ENCODE measurements at places on chromosomes 16 and 17.
A peak's percentile ranks its signal among the peaks of the same experiment; 100 is the strongest.

- DNase-seq, result peak; percentile 1
These were observed 188.6 kb upstream of the PSMD7 start for GRCh38 chr16:74107795-74108610.

- DNase-seq, result no peak
These were observed 174.3 kb upstream of the TNRC6C start for GRCh38 chr17:77783991-77784820.

GRCh38 chr16:563072-563644 lies 3.0 kb downstream of the PRR35 start:
- DNase-seq, result no peak

- DNase-seq, result no peak
These were observed 34.5 kb downstream of the SIAH1 start for GRCh38 chr16:48350736-48351135.

- no peak for DNase-seq
These were observed 259.8 kb downstream of the GRIN2A start for GRCh38 chr16:9922441-9922840.

DNA sequence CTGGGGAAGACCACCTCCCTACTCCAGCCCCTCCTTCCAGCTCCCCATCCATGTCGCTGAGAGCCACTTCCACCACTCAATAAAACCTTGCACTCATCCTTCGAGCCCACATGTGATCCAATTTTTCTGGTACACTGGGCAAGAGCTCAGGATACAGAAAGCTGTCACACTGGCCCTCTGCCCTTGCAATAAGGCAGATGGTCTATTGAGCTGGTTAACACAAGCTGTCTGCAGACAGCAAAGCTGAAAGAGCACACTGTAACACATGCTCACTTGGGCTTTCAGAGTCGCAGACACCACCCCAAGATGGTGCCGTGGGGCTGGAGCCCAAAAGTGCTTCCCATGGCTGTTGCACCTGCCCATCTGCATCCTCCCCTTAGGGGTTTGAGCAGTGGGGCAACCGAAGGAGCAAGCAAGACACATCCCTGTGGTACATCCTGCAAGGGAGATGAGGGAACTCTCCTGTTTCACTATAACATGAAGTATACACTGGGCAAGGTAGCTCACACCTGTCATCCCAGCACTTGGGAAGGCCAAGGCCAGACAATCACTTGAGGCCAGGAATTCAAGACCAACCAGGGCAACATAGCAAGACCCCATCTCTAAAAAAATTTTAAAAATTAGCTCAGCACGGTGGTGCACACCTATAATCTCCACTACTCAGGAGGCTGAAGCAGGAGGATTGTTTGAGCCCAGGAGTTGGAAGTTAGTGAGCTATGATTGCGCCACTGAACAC lies 52.8 kb upstream of the C17orf78 start:
- DNase-seq, result no peak

DNA sequence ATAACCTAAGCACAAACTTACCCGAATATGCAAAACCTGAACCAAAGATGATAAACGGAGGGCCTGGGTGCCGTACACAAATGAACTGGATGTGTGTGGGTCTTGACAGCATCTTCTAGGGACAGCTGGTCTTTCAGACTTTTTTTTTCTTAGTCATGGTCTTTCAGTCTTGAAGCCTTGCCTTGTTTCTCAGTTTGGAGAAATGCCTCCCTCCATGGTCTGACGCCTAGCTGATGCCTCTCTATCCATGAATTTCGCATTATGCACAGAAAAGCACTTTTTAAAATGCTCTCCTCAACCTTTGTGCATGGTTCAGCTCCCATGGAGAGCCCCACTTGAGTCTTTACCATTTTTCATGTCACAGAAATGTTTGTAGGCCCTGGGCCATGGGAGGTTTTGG lies 52.8 kb upstream of the LYRM9 start:
- no peak for DNase-seq

- no peak for DNase-seq
These were observed 513.0 kb downstream of the TOX3 start for GRCh38 chr16:52033992-52034391.

GRCh38 chr16:72989579-72990551 lies 58.1 kb downstream of the ZFHX3 start:
- no peak for DNase-seq

DNA sequence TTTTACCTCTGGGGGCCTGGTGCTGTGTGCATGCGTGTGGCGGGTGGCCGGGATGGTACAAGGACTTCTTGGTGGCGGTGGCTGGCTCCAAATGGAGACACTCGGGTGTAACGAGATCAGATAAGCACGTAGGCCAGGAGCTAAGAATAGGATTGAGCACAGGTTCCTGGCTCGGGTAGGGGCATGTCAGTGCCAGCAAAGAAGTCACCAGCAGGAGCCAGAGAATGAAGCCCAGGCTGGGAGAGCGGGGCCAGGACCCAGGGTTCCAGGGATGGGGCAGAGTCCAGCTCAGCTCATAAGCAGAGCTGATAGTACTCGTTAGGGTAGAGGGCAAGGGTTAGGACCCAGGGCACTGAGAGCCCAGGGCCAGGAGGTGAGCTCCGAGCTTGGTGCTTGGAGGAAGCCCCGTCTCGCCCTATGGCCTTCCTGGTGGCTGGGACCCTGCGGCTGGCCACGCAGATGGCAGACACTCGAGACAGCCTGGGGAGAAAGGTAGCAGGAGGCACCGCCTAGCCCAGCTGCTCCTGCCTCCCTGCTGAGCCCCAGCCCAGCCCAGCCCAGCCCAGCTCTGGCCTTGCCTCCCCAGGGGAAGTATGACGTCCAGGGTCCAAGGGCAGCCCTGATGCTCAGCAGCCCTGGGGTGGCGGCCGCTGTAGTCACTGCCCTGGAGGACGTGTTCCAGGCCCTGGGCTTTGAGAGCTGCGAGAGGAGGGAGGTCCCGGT lies 8.9 kb downstream of the ZNF213 start:
- DNase-seq, result no peak

GRCh38 chr16:81936209-81937000 lies 74.9 kb downstream of the SDR42E1 start:
- DNase-seq, result no peak

GRCh38 chr17:57130708-57131461 lies 45.8 kb downstream of the AKAP1 start:
- peak; percentile 94 for DNase-seq

DNA sequence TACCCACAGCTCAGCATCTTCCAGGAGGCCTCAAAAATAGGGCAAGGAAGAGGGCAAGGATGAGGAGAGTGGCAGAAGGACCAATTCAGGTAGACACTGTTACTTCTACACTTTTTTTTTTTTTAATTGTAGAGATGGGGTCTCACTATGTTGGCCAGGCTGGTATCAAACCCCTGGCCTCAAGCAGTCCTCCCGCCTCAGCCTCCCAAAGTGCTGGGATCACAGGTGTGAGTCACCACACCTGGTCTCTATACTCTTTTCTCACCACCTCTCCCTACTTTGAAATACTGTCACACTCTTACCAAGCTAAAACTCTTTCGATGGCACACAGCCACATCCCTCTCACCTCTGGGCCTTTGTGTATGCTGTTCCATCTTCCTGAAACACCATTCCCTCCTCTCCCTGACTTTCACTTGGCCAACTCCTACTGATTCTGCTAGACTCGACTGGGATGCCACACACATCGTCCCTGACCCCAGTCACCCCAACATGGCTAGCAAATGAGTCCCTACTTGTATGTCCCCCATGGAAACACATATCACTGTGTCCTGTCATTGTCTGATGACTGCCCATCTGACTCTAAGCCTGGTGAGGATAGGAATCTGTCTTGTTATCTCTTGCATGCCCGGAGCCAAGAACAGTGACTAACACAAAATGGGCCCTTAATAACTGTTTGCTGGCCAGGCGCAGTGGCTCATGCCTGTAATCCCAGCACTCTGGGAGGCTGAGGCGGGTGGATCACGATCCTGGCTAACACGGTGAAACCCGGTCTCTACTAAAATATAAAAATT lies 7.2 kb upstream of the SLC43A2 start:
- no peak for DNase-seq

DNA sequence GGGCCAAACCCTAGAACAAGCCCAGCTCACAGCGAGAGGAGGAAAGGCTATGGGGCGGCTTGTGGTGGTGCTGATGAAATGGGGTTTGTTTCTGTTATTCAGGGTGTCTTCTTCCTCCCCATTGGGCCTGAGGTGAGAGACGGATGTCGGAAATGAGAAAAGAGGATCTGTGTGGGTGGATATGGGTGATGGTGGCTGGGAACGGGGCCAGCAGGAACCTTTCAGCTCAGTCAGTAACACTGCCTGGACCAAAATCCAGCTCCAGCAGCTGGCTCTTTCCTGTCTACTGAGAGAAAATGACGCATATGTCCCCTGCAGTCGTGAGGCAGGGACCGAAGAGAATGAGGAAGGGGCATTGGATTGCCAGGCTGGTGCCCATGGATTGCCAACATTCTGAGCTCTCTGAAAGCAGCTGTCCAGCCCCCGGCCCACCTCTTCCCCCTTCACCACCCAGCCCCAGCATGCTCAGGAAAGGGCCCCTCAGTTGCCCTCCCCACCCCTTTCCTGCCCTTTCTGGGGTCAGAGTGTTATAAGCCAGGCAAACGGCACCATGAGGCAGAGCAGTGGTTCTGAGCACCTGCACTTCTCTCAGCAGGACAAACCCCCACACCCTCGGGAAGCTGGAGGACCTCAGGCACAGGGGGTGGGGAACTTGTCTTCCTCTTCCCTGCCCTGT lies 4.0 kb downstream of the MYH3 start:
- no peak for DNase-seq

- DNase-seq, result no peak
These were observed 3.3 kb upstream of the FN3KRP start for GRCh38 chr17:82713071-82713723.

DNA sequence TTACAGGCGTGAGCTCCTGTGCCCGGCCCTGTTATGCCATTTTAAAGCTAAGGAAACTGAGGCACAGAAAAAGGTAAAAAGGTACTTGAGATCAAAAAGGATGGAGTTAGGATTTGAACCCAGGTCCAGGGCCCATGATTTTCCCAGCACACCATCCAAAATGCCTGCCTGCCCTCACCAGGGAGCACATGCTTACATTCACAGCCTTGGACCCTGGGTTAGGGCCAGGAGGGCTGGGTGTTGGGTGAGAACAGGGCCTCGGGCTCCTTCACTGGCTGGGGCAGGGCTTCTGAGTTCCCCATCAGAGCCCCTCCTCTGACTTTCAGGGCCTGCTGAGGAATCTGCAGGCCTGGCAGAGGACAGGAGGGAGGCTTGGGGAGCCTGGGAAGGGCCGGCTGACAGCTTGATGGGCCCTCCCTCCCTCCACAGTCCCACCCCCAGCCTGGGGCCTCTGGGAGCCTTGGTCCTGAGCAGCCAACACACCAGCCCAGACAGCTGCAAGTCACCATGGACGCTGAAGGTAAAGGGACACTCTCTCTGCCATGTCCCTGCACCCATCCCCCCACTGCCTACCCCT lies at the start of gene QPRT:
Gene QPRT, plus strand, starts transcription at position 490 of the 577 bp plus-strand sequence. Its CDS starts 18 bp downstream, at position 508.
- peak; percentile 51 for DNase-seq

- no peak for DNase-seq
These were observed 64.1 kb downstream of the ZFHX3 start for GRCh38 chr16:72983728-72984350.

DNA sequence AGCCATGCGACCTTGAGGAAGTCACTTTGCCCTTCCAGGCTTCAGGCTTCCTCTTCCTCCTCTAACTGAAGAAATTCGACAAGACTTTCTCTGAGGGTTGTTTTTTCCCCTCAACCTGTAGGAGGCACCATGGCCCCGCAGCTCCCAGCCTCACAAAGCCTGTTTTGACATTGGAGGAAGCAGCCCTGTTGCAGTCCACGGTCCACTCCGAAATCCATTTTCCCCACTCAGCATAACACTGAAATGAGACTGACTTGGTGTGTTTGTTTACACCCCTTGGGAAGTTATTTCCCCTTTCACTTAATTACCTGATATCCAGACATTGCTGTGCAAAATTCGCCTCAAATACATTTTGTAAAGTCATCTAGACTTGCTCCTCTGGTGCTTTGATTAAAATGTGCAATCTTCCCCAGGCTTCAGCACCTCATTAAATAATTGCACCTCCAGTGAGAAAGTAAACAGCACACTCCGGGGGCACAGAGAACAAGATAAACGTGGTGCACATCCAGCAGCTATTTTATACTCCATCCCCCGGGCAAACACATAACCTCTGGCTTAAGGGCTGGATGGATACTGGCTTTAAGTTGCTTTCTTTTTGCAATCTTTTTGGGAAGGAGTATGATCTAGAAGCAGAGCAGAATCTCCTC lies 41.4 kb upstream of the PIRT start:
- peak; percentile 12 for DNase-seq

- no peak for DNase-seq
These were observed 23.0 kb downstream of the METTL22 start for GRCh38 chr16:8644211-8645140.

DNA sequence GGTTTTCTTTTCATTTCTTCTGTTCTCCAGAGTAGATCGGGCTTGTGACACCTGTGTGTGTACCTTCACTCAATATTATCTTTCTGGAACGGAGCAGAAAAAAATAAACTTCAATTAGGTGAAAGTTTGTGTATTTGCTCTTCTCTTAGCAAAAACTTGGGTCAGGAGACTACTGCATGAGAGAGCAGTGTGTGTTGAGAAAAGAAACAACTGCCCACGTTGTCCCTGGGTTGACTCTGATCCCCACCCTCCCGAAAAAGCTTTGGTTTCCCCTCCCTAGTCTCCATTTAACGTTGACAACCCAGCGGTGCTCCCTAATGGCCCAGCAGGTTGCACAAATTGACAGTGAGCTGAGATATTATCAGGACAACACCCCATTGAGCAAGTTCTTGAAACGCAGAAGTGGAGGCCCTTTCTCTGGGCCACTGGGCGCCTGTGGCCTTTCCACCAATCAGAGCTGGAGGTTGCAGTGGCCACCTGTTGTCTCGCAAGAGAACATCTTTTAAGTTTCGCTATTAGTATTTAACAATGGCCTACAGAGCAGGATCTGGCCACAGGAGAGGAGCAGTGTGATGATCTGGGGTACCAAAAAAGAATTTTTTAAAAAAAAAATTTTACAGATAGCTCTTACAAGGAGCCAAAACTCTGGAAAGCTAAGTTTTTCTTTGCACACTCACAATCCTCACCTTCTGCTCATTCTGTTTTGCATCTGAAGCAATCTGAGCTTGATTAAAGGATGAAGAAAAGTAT lies 1.5 kb upstream of the TOX3 start:
- no peak for DNase-seq

GRCh38 chr17:30084788-30085187 lies 31.8 kb upstream of the NSRP1 start:
- no peak for DNase-seq

GRCh38 chr17:30091121-30091670 lies 25.4 kb upstream of the NSRP1 start:
- DNase-seq, result no peak

- DNase-seq, result peak; percentile 20
These were observed 108.1 kb downstream of the PMP22 start for GRCh38 chr17:15157051-15157450.

Measured in COLO829 (cell line).